ENCODE measurements at places on chromosomes 5 and 9.
A peak's percentile ranks its signal among the peaks of the same experiment; 100 is the strongest.

DNA sequence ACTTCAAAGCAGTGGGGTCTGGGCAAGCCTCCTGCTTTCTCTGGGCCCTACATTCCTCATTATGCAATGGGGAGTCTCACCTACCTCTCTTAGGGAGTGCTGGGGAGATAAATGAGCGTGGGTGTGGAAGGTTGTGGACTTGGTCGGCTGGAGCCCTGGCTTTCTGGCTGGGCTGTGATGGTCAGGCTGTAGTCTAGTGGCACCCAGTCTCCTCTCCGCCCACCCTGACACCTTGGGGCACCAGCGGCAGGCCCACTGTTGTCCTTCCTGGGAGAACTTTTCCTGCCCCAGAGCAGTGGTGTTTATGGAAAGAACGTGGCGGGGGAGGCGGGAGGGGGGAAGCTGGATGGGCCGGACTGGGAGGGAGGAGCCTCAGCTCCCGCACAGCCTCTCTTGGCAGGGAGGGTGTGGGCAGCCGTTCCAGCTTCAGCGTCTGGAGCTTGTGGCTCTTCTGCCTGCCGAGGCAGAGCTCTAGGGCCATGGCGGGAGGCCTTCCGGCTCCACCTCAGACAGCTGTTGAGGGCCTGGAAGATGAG, 4.1 kb downstream of the PTGS1 start:
- DNase-seq, result no peak

DNA sequence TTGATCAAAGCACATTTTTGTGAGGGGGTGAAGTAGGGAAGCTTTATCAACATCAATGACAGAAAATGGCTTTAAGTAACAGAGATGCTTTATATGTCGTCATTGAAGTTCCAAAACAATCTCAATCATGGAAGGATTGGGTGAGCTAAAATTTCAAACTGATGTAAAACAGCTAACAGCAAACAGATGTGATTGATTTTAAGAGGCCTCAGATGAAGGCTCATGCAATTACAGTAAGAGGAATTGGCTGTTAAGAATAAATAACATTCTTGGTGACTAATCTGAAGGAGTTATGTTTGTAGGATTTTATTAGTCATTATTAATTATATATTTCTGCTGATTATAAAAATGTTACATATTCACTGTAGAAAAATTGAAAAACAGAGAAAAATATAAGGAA, 63.5 kb upstream of the PUM3 start:
- no peak for DNase-seq

DNA sequence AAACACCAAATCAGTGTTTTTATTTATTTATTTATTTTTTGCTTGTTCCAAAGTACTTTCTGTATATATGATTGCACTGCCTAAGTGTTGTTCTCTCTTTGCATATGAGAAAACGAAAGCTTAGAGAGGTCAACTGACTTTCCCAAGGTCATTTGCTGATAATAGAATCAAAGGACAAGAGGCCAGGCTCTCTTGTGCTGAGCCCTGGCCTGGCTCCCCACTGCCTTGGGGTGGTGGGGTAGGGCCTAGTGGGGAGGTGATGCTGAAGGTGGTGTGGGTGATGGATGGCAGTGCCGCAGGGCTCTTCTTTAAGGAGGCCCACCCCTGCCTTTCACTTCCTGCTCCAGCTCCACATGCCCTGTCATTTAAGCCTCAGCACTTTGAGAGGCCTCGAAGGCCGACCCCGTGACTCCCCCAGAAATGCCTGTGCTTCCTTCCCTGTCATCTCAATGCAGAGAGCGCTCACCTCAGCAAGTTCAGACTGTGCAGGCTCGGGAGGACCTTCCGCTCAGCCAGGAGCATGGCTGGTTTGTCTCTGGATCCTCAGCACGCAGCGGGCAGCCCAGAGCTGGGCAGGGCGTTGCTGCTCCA, 59.5 kb downstream of the SMIM23 start:
- DNase-seq, result no peak

- no peak for DNase-seq
These were observed 665 bp downstream of the SLC6A3 start for GRCh38 chr5:1444361-1445189.

DNA sequence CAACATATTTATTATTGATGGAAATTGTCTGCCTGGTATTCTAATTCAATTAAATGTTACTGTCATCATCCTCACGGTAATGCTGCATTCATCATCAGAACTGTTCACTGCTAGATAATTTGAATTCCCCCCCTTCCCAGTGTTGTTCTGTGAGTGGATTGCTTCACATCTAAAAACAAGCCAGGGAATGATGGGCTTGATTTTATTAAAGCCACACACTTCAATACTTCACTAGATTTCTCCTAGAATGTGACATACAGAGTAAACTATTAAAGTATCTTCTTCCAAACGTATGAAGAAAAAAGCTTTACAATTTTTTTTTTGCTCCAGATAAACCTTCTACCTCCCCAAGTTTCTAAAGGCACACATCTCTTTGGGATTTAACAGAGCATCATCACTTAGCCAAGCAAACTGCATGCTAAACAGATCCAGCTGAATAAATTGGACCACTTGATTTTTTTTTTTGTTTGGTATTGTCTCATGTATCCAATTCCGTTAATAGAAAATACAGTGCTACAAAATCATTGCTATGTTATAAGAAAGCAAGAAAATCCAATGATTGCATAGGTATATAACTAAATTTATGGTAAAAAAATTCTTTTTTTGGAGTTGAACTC, 692.4 kb downstream of the MTRR start:
- DNase-seq, result no peak

GRCh38 chr5:84383296-84383815, 1.3 kb downstream of the EDIL3 start:
- DNase-seq, result no peak

GRCh38 chr5:6472792-6473191, 24.1 kb downstream of the UBE2QL1 start:
- no peak for DNase-seq

DNA sequence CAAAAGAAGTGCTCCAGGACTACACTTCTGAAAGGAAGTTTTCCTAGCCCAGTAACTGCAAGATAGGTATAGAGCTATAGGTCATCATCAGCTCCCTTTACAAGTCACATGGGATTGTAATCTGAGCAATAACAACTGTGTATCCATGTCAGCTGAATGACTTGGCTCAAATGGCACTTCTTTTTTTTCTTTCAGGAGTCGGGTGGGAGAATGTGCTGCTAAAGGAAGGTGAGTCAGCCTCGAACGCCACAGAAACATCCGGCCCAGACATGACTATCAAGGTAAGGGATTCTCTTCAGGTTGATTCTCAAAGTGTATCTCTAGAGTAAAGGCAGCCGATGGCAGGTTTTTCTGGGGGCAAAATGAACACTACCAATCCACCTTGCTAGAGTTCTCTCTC, 192.2 kb downstream of the C9orf152 start:
- no peak for DNase-seq

- DNase-seq, result no peak
These were observed 14.2 kb downstream of the HSPA4 start for GRCh38 chr5:133066045-133066444.

DNA sequence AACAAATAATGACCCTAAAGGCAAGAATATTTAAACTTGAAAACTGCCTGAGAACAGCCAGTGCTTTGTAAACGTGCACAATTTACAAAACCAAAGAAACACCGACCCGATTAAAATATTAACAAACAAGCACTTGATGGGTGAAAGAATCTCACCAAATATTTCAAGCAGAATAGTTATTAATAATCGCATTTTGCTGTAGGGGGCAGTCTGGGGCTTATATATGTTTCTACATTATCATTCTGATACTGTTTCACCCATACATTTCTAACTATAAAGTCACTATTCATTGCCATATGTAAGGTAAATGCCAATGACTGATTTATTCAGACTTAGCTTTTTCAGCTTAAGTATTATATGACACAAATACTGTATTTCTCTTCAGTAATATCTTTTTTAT, 37.7 kb downstream of the UBAP2 start:
- DNase-seq, result no peak

- DNase-seq, result no peak
These were observed 17.8 kb downstream of the RGS3 start for GRCh38 chr9:113481176-113481787.

- no peak for DNase-seq
These were observed 9.7 kb downstream of the OMD start for GRCh38 chr9:92414566-92414965.

DNA sequence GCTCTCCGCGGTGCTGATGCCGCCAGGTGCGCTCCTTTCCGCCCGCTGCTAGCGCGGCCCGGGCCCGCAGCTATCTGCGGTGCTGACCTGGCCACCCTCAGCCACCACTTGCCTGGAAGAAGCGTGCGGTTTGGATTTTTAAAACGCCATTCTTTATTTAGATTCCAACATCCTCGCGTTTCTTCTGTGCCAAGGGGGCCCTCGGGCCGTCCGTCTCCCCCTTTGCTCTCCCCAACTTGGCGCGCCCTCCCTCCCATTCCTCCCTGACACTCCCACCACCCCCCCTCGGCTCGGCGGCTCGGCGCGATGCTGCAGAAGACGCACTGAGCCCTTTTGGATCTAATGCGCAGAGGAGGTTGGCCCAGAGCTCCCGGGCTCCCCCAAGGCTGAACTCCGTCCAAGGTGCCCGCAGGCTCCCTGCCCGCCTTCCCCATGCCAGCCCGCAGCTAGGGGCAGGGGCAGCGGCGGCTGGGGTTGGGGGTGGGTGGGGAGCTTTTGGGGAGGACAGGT, at the start of gene BARHL1:
Gene BARHL1, plus strand, starts transcription at position 331 of the 510 bp plus-strand sequence. CDS start 192 bp downstream, outside the sequence.
- no peak for DNase-seq

- no peak for DNase-seq
These were observed 1503.0 kb downstream of the EFNA5 start for GRCh38 chr5:106167766-106168165.

- DNase-seq, result peak; percentile 60
These were observed 1.2 kb upstream of the SQSTM1 start for GRCh38 chr5:179819296-179820126.

DNA sequence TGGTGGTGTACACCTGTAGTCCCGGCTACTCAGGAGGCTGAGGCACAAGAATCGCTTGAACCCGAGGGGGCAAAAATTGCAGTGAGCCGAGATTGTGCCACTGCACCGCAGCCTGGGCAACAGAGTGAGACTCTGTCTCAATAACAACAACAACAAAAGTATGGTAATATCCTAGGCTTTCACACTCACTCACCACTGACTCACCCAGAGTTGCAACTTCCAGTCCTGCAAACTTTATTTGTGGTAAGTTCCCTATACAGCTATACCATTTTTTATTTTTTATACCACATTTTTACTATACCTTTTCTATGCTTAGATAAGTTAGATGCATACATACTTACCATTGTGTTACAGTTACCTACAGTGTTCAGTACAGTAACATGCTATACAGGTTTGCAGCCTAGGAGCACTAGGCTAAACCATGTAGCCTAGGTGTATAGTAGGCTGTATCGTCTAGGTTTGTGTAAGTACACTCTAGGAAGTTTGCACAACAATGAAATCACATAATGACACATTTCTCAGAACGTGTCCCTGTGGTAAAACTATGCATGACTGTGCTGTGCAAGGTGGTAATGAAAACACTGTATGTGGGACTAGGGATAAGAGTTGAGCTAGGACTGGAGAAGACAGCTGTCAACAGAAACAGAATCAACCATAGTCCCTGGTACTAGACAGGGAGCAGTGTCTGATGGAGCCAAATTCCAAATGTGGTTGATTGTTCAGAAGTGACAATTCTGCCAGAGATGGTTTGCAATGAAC, 109.5 kb upstream of the RAD23B start:
- DNase-seq, result no peak

GRCh38 chr9:36118706-36119105, 17.8 kb upstream of the GLIPR2 start:
- no peak for DNase-seq

DNA sequence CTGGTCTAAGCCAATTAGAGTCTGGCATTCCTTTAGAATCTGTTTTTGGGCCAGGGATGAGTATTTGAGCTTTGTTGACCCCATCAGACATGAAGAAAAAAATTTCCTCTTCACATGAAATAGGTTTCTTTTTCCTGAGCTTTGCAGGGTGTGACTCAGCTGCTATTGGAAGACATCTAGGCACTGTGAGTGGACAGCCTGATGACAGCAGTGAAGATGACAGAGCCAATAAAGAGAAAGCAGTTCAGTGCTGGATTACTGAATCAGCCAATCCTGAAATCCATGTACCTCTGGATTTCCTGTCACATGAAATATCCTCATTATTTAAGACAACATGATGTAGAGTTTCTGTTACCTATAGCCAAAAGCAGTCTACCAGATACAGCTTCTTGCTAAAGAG, 51.3 kb upstream of the GRIA1 start:
- DNase-seq, result no peak

- no peak for DNase-seq
These were observed 216.8 kb downstream of the FOXD4L6 start for GRCh38 chr9:40911647-40912046.

GRCh38 chr5:159877016-159877415, 39.3 kb upstream of the ADRA1B start:
- DNase-seq, result no peak

DNA sequence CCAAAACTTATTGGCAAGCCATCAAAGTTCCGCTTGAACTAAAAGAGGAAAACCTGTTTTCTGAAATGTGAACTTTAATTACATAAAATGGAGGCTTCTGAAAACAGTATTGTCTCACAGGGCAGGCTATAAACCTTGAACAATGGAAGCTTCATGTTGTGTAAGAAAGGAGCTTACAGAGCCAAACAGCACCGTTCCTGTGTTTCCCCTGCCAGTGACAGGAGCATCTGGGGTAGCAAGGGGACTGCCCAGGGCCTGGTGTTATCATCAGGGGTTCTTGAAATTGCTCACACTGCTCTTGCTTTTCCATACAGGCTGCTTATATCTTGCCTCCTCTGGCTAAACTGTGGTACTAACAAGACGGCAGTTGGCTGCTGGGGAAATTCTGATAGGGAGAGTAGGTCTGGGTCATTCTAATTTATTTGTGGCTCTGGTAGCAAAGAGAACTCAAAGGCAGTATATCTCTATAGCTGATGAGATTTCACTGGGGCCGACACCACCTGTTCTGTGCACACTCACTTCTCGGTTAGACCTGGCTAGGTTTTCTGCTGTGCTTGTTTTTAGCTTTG, 40.4 kb downstream of the BASP1 start:
- no peak for DNase-seq

DNA sequence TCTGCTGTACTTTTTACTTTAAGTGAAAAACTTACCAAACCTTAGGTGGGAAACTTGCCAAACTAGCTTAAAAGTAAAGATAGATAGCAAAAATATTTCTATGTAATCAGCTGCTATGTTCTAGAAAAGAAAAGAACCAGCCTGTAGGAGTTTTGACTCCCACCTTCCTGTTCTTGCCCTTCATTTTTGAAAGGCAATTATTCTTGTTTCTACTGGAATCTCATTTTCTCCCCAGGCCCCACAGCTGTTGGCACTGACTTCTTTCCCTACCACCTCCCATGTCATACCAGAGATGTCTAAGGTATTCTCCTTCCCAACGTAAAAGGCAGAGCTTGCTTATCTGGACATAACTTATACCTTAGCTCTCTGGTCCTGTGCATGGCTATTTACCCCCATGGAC, 389.7 kb downstream of the ARHGEF28 start:
- DNase-seq, result no peak

- no peak for DNase-seq
These were observed 217.9 kb downstream of the BNC2 start for GRCh38 chr9:16652582-16652981.

All from CD4-positive, alpha-beta T cell treated with Interleukin-15 for 1 hour (primary cell).